ENCODE measurements at places on chromosomes 1 and 21. TPM values are rescaled to one million over a fixed set of nuclear protein-coding genes. Genes with fewer than 3 reads are reported as not detected.

Gene FCER1G
- total RNA-seq, result not detected

Gene NUAK2
- 0.70 TPM for total RNA-seq

Gene PIGR
- not detected for total RNA-seq

Gene CNR2
- total RNA-seq, result not detected

Gene RAB42
- 1.2 TPM for total RNA-seq

Gene FRRS1
- total RNA-seq, result 5.6 TPM

GRCh38 chr1:206953126-206953525 is 6.9 kb upstream of the PIGR start:
- no peak for DNase-seq

DNA sequence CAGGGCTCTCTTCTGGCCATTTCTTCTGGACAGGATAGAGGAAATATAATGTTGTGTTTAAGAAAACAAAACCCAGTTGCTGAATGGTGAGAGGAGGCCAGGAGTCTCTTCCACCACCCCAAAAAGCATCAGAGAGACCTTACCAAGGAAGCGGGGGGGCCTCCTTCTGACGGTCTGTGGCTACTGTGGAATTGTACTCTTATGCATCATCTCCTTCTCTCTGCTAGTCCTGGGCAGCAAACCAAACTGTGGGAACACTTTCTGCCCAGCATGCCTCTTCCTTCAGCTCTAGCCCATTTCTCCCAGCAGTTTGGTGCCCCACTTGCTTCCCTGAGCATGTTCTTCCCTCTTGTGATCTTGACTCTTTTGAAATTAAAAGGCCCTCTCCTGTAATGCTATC is 157.7 kb downstream of the HHIPL2 start:
- DNase-seq, result peak; percentile 72

DNA sequence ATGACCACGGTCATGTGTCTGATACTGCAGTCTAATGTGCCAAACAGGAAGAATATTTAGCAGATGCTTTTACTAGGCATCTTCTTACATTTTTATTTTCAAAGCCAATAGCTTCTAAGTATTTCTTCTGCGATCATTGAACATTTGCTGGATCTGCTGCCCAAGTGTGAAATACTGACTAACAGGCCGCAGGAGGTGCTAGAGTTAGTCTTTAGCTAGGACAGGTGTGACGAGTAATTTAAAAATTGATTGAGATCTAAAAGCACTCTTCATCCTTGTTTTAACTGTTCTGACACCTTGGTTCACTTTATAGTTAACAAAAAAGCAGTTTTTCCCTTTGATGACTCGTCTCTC is 748 bp upstream of the FAM78B start:
- DNase-seq, result no peak

DNA sequence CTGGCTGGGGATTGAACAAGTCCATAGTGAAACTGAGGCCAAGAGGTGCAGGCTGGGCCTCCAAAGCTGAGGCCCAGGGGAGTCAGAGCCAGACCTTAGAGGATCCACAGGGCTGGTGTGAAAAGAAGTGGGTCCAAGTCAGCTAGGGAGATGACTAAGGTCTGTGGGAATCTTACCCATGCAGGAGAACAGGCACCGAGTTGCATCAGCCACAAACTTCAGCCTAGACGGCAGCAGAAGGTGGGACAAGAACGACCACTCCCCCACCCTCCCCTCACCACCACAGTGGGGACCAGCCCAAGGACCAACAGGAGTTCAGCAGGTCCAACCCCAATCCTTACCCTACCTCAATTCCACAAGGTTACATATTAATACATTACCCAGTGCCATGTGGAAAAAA is 282.3 kb downstream of the TTLL7 start:
- no peak for DNase-seq

GRCh38 chr1:226687426-226687825 is 51.7 kb downstream of the ITPKB start:
- DNase-seq, result no peak

DNA sequence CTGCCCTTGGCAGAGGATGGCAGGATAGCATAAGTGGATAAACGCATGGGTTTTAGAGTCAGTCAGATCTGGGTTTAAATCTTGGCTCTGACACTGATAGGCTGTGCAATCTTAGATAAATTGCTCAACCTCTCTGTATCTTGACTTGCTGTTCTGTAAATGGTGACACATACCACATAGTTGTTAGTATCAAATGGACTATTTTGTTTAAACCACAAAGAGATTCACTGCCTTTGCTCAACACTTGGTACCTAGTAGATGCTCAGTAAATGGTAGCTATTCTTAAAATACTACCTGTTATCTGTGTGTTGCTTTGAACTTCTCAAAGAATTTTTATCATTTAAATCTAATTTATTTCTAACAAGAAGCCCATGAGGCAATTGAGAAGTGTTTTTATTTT is 39.5 kb upstream of the A3GALT2 start:
- DNase-seq, result no peak

GRCh38 chr21:27244776-27245175 is 277.9 kb upstream of the ADAMTS5 start:
- no peak for DNase-seq

DNA sequence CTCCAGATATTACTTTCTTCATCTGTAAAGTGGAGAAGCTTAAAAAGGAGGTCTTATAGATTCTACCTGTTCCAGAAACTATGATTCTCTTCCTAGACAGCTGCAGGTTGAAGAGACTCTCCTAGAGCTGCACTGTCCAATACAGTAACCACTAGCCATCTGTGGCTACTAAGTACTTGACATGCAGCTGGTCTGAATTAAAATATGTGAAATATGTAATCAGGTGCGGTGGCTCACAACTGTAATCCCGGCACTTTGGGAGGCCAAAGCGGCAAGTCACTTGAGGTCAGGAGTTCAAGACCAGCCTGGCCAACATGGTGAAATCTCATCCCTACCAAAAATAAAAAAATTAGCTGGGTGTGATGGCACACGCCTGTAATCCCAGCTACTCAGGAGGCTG is 15.8 kb downstream of the APP start:
- peak; percentile 58 for DNase-seq

DNA sequence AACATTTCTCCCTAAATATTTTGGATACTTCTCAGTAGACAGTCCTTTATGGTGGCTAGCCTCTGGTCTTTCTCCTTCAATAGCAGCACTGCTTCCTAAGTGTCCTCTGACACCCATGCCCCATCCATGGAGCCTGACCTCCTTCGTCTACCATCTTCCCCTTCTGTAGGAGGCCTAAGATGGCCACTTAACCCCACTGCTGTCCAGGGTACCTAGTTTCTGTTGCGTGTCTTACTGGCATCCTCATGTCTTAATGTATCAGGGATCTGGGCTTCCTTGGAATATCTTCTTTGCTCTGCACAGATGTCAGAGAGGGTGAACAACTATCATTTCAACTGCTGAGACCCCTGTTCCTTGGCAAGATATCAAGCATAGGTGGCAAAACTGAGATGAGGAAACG is 5.4 kb upstream of the KIRREL1 start:
- no peak for DNase-seq

DNA sequence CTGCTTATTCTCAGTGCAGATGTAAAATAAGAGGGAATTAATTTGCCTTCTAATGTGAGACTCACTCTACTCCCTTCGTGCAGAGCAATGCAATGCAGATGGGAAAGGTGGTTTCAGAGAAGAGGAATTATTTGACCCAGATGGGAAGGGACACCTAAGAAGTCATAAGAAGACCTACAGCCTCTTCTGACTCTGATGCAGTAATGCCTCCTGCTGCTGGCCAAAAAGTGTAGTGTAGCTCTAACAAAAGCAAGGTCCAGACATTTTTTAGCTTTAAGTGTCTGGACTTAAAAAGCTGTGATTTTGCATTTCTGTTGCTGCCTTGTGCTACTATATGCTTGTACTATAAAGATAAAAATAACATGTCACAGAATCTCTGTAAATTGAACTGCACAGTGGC is 501.4 kb downstream of the TTLL7 start:
- no peak for DNase-seq

- DNase-seq, result peak; percentile 13
These were observed 87.7 kb downstream of the SPATA17 start for GRCh38 chr1:217718873-217719272.

DNA sequence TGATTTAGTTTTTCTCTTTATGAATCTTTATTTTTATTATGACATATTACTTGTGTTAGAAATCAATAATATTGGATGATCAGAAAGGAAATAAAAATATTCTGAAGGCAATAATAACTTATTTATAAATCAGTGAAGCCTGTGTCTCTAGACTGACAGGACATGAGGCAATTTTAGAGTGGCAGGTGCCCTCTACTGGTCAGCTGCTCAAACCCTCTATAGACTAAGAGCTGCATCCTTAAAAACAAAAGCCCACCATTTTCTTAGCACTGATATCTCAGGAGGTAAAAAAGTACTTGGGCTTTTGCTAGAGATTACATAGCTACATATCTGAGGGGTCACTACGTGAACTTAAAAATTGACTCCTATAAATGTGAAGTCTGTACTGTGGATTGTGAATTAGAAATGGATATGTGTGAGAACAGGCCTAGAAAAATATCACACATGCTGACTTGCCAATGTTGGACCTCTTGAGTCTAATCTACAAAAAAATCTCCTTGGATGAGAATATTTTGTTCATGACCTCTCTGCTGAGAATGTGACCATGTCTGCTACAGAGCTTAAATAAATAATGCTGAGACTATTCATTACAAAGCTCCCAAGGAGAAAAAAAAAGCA is 597.9 kb upstream of the ADAMTS5 start:
- peak; percentile 81 for DNase-seq

DNA sequence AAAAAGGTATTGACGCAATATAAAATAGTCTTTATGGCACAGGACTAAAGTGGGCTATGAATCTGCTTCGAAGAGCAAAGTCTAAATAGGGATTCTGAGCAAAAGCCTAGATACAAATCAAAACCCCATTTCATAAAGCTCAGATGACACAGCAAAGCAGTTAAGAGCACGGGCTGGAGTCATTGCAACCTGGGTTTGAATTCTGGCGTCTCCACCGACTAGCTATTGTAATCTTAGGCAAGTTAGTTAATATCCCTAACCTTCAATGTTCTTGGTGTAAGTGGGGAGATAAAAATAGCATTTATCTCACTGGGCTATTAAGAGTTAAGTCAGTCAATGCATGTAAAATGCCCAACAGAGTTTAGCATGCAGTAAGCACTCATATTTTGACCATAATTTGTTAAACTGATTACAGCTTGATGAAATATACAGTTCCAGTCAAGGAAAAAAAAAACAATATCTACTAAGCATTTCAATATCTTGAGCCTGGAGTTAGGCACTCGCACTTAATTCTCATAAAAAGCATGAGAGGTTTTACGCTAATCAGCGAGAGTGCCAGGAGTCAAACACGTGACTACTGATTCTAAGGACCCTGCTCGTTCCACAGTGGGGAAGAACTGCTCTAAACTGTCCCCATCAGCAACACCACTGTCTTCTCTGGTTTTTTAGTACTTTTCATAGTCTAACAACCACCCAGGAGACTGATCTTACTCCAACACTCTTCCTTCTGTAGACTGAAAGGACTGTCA is 75.5 kb downstream of the JAK1 start:
- DNase-seq, result no peak

DNA sequence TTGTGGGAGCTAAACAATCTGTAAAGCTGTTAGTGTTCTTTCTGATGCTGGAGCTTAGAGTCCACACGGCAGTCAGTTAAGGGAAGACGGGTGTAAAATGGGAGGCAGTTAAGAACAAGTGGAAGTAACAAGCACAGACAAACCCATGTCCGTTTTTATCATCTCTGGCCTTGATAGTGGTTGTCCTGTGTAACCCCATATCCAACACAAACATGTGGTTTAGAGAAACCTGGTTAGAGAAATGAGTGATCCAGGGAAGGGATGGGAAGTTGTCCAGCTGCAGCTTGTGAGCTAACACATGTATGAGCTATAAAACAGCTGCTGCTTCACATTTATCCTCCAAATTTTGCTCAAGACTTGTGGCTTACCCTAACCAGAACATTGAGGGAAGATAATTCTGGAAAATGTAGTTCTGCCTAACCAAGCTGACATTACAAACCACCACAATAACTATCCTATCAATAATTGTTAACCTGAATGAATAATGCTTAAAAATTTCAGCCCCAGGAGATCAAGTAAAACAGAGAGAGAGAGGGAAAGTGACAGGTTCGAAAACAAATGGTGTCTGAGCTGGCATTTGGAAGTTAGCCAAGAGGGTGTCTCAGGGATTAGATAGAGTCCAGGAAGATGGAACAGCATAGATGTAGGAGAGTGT is 10.6 kb upstream of the C1orf162 start:
- peak; percentile 93 for DNase-seq

DNA sequence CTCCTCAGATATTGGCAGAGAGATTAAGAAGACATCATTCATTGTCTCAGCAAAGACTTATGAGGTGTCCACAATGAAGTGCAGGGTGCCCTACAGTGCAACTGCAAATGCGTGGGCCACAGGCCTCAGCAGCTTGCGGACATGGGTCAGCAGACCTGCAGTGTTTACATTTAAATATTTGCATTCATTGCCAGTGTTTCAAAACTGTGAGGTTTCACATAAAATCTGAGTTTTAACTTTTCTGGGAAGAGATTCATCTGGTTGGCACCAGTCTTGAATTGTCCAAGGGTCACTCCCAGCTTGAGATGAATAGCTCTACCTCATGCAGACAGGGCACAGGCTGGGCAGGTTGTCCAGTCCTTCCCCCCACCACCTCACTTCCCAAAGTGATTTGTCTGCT is 286.8 kb upstream of the DUSP10 start:
- no peak for DNase-seq

- DNase-seq, result no peak
These were observed 34.4 kb downstream of the FH start for GRCh38 chr1:241485145-241485544.

- peak; percentile 7 for DNase-seq
These were observed 50.2 kb downstream of the PRDX6 start for GRCh38 chr1:173527151-173527826.

GRCh38 chr1:156524481-156524869 is 23.9 kb upstream of the MEF2D start:
- no peak for DNase-seq

DNA sequence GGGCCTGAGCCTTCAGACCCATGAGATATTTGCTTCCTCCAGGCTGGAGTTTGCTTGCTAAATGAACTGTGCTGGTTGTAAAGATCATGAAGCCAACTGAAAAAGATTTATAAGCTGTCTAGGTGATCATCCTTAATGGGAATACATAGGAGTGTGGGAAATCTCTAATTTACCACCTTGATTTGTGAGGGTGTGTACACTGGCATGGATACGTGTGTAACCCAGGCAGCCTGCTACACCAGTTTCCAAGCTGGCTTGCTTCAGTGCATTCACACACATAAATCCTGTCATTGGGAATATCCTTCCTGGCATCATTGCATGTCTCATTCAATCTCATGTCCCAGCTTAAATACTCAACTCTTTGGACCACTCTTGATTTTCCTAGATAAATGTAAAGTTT is 57.6 kb upstream of the GNG12 start:
- no peak for DNase-seq

DNA sequence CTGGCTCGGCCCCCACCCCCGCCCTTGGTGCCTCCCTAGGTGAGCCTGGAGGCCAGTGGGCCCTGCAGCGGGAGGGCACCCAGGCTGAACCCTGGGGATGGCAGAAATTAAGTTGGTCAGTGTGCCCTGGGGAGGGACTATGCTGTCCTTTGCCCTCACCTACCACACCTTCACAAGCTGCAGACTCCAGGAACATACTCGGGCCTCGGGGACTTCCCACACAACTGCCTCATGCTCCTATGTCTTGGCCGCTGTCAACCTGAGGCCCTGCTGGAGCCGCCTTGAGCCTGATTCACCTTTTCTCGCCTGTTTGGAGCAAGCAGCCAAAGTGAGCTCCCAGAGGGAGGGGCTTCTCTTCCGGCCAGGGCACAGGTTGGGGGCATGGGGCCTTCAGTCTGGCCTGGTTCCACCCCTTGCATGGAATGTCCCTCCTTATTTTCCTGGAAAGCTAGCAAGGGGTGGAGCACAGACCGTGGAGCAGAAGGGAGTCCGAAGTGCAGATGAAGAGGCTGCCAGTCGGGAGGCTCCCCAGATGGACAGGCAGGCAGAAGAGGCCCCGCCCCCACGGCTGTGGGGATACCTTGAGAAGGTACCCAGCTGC is 24.7 kb downstream of the KNCN start:
- no peak for DNase-seq
